ENCODE measurements at places on chromosomes 1 and 21.

DNA sequence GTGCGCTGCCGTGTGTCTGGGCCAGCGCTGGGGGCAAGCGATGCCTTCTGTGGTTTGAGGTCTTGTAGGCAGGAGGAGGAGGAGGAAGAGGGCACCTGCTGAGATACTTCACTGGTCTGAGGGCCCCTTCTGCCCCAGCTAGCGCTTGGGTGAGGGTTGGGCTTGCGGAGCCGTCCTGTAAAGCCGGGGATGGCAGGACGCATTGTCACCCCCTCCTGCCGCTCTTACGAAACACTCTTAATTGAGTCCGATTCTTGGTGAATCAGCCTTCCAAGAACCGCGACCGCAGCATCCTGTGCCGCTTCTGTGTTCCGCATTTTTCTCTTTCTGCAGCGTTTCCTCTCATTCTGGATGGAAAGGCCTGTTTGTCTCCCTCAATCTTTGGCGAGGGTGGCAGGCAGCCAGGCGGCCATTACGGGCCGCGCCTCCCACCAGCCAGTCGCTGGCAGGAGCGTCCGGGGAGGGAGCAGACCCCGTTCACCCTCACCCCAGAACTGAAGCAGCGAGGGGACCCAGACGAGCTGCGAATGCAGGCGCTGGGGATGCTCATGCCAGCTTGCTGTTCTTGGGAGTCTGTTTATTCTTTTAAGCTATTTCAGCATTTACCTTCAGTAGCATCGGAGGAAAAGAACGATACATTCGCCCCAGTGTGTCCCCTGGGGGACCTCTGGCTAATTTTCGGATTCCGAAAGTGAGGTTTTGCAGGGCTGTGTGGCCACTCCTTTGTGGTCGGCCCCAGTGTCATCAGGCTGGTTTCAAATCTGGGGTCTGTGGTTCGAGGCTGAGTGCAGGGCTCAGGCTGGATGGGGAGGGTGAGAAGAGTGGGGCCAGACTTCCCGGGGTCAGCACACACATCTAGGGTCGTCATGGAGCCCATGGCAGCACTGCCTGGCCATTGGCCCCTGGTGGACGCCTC is 62.7 kb downstream of the SKI start:
- DNase-seq, result peak; percentile 92

DNA sequence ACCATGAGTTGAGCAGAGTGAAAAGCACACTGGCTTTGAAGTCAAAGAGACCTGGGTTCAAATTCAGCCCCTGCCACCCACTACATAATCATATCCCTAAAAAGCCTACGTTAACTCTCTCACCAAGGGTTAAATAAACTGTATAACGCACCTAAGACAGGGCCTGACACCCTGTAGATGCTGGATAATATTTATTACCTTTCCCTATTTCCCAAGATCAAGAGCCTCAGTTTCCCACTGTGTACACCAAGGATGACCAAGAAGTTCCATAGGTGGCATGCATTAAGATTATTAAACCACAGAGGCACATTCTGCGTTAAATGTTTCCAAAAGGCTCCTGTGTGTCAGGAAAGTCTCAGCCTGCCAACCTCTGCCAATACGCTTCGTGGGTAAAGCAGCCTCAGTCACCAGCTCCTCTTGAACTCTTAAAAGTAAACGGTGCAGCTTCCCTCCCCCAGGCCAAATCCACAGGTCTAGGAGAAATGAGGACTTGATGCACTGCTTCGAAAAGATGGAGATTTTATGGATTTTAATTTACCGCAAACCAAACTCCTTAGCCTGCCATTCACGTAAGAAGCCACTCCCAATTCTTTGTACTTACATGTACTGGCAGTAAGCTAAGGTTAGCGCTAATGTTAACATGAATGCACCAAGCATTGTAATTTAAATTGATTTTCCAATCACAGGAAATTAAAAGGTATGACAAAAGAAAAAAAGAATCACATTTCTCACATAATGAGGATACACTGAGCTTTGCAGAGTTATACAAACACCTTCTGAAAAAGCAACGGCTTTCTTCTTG is 2.6 kb downstream of the USP24 start:
- no peak for DNase-seq

DNA sequence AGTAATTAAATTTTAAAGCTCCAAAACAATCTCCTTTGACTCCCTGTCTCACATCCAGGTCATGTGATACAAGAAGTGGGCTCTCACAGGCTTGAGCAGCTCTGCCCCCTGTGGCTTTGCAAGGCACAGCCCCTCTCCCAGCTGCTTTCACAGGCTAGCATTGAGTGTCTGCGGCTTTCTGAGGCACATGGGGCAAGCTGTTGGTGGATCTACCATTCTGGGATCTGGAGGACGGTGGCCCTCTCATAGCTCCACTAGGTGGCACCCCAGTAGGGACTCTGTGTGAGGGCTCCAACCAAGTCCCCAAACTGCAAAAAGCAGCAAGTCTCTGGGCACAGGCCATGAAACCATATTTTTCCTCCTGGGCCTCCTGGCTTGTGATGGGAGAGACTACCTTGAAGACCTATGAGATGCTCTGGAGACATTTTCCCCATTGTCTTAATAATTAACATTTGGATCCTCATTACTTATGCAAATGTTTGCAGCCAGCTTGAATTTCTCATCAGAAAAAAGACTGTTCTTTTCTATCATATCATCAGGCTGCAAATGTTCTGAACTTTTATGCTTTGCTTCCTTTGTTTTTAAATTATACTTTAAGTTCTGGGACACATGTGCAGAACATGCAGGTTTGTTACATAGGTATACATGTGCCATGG is 554.1 kb upstream of the OLFM3 start:
- peak; percentile 2 for DNase-seq

GRCh38 chr1:27365372-27366112 is 1.2 kb downstream of the MAP3K6 start:
- DNase-seq, result peak; percentile 93

GRCh38 chr1:19044471-19044870 is 88.0 kb upstream of the IFFO2 start:
- DNase-seq, result no peak

- DNase-seq, result no peak
These were observed 40.2 kb upstream of the IFFO2 start for GRCh38 chr1:18996548-18997177.

DNA sequence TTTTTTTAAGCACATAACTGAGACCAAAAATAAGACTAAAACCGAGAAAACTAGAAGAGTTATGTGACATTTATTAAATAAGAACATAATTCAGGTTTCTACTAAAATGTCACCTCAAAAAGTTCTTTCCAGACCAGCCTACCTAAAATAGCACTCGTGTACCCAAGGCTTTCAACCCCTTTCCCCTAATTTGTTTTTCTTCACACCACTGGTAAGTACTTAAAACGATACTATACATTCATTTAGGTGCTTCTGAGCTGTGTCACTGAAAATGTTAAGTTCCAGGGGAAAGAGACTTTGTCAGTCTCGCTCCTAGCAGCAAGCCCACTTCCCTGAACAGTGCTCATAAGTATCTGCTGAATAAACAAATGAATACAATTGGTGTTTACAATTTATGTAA is 6.8 kb downstream of the RRAGC start:
- no peak for DNase-seq

- no peak for DNase-seq
These were observed at the start of gene KCNK2 for GRCh38 chr1:215082532-215083382. TSS of gene KCNK2 (plus strand) at chr1:215082737. CDS start at chr1:215083386, 649 bp downstream.

GRCh38 chr1:229031481-229032341 is 239.2 kb upstream of the RAB4A start:
- DNase-seq, result no peak

- peak; percentile 55 for DNase-seq
These were observed 51.3 kb downstream of the RHOU start for GRCh38 chr1:228786361-228787129.

- DNase-seq, result peak; percentile 81
These were observed 18.9 kb downstream of the CAP1 start for GRCh38 chr1:40059338-40059959.

DNA sequence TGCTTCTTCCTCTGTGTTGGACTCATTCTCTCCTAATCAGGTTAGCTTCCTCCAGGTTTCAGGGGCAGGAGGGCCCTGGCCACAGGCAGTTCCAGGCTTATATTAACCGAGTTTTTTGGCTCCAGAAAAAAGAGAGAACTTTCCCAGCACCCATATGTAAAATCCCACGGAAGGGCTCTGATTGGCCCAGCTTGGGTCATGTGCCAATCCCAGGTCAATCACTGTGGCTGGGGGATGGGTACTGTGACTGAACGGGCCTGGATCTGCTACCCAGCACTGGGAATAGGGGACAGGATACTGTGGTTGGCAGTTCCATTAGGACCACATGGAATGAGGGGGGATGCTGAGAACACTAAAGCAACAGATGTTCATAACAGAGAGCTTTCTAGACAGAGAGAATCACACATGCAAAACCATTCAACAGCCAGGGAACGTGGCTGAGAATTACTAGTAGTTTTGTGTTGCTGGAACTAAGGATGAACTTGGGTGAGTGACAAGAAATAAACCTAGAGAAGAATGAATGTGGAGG is 51.1 kb upstream of the NEK2 start:
- DNase-seq, result no peak

DNA sequence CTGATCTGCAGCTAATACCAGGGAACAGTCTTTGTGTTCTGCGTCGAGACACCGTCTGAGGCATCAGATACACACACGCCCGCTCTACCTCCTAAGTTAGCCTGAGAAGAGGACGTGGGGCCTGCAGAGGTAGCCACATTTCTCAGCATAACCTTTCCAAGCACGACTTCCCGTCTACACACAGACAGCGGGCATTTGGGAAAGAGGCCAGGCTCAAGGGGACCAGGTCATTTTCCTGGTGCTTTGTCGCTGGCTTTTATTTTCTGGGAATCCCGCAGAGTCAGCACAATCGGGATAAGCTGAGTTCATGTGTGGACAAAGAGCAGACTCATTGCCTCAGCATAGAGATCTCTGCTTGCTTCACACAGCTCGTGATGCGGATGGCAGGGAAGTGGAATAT is 72.5 kb upstream of the SMYD2 start:
- no peak for DNase-seq

DNA sequence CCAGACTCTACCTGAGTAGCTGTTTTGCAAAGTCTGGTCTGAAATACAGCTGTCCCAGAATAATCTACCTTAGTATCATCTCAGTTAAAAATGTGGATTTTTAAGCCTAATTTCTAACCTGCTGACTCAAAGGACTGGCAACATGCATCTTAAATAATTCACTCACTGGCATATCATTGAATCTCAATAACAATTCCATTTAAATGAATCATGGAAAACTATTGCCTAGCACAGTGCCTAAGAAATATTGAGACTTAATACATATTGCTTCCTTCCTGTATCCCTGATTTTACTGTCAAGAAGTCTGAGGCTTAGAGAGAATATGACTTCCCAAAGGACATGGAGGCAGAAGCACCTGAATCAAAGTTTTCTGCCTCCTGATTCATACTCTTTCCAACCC is 3.1 kb downstream of the CCDC190 start:
- no peak for DNase-seq

DNA sequence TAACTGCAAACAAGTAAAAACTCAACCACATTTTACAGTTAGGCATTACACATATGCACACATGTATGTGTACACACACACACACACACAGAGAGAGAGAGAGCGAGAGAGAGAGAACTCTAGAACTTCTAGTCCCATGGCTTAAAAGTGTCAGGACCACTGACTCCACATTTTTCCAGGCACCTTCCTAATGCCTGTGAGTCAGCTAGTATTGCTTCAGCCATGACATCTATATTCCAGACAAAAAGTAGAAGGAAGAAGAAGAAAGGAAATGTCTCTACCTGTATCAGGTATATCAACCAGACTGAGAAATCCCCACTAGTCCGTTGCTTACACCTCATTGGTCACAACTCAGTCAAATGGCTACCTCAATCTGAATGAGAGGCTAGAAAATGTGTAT is 31.9 kb upstream of the TACSTD2 start:
- DNase-seq, result no peak

DNA sequence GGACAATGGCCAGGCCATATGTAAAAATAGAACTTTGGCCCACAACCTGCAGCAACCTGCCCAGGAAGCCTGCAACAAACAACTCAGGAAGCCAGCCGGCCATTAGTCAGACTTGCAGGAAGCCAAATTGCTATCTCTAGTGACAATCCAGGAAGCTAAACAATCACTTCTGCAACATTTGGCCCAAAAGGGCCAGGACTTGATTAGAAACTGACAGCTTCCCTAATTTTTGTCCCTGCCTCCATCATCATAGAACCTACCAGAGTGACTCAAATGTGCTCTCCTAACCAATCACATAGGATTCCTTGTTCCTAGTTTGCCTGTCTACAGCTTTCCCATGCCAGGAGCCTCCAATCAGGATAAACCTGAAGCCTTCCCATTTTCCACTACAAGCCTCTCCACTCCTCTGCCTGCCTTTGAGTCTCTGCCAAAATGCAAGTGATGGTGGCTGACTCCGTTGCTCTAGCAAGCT is 639.3 kb downstream of the PTPRU start:
- DNase-seq, result peak; percentile 32

DNA sequence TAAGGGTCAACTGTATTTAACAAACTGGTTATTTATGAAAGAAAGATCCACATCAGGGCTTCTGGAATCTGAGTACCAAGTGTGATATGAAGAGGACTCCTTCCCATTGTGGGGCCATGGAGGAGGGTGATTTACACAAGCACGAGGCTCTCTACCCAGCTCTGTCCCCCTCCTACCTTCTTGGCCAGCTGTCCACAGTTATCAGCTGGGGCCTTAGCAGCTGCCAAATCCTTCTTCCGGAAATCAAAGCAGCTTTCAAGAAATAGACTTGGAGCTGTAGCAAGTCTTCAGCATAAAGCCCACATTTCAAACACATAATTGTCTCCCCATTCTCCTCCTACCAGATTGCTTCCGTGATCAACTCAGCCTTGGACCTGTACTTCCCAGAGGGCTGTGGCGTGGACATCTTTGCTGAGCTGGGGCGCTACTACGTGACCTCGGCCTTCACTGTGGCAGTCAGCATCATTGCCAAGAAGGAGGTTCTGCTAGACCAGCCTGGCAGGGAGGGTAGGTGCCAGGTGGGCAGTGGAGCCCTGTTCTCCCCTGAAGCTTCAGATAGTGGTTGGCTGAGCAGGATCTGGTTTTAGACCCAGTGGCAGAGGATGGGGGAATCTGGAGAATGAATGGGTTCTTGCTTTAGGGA is 15.5 kb downstream of the AZIN2 start:
- no peak for DNase-seq

- no peak for DNase-seq
These were observed 50.2 kb downstream of the UBE4B start for GRCh38 chr1:10082785-10083479.

GRCh38 chr1:163093579-163093978 is 24.4 kb downstream of the RGS4 start:
- DNase-seq, result no peak

DNA sequence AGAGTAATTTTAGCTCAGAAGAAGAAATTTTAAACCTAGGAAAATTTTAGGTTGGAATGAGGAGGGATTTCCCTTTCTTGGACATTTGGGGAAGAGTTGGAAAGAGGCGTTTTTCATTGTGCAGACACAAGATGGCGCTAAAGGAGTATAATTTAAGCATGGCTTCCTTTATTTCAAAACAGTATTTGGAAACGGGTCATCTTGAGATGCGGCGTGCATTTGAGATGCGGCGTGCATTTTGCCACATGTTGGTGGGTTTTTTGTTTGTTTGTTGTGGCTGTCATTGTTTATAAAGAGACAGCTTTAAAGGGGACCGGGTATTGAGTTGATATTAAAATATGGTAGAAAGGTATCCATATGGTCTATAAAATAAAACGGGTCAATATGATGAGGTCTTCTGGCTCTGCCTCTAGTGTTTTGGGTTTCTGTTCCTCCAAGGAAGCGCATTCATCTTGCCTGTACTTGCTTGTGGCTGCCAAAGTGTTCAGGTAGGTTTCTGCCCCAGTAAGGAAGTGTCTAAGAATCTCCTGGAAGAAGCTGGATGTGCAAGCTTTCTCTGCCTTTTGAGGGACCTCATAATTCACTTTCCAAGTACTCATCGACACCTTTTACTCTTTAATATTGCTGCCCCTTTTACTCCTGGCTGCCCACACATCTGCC is 210.3 kb downstream of the SLC35F3 start:
- peak; percentile 72 for DNase-seq

GRCh38 chr1:11768821-11769220 is 6.8 kb downstream of the C1orf167 start:
- peak; percentile 10 for DNase-seq
